ENCODE measurements at places on chromosomes 2 and 18.

DNA sequence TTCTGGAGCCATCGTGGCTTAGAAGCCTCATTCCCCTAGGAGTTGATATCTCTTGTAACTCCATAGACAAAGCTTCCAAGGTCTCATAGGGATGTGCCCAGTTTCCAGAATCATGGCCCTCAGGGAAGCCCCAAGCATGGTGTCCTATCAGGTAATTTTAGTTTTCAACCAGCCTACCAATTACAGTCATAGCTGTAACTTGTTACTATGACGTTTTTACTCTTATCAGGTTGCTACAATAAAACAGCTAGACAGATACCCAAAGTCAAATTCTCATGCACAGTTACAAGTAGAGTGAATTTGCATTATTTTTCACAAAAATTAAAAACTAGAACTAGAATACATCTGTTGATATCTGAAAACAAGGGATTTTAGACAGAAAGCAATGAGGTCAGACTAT is 8.9 kb downstream of the LYPD6 start:
- no peak for DNase-seq

GRCh38 chr2:109611467-109612095 is 2.2 kb downstream of the SEPTIN10 start:
- no peak for DNase-seq

DNA sequence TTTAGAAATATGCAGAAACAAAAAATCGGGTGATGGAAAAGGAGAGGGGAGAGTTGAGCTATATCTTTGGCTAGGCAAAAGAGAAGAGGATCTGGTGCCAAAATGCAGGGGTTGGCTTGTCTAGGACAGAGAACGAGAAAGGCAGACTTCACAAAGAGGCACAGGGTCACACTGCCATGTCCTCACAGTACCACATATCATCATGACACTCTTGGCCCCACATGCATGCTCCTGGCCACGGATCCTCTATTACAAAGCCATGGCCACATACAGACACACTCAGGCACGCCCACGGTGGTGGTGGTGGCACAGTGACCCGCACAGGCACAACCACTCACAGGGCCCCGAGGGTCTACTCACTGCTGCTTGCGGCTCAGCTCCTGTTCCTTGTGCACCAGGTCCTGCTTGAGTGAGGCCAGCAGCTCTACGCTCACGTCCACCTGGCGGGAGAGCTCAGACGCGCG is 15.9 kb downstream of the FBXO41 start:
- DNase-seq = no peak

DNA sequence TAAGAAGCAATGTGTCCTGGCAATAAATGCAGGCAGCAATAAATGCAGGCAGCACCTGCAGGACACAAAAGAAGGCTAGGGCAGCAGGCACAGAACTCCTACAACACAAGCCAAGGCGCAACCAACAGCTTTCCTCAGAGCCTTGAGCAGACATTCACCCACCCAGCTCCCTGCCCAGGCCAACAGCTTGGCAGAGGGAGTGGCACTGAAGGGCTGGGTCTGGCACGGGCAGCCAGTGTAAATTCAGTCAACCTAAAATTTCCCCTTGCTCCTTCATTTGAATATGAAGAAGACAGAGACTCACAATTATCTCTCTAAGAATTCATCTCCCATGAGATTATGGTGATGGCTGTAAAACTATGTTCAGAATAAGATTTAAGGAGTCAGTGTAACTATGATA is 35.4 kb downstream of the AAK1 start:
- DNase-seq = no peak

- DNase-seq = no peak
Observed at GRCh38 chr18:63773551-63773950, 1.7 kb upstream of the SERPINB7 start.

GRCh38 chr2:193446967-193447366 is 1252.2 kb upstream of the TMEFF2 start:
- no peak for DNase-seq
